ENCODE measurements at places on chromosomes 5 and 9. TPM values are rescaled to one million over a fixed set of nuclear protein-coding genes. Genes with fewer than 3 reads are reported as not detected.

PRR16 gene
- 4.9 TPM for total RNA-seq

IL9 gene
- not detected for total RNA-seq

ANKRD34B gene
- not detected for total RNA-seq

DNAJC18 gene
- 14.6 TPM for total RNA-seq

TAS2R1 gene
- total RNA-seq: not detected

Data from mucosa of gallbladder (tissue), 1 donor.